Sigmoid colon (tissue), 7 donors: ENCODE measurements at places on chromosomes 3 and 15. TPM values are rescaled to one million over a fixed set of nuclear protein-coding genes. Genes with fewer than 3 reads are reported as not detected.
A peak's percentile ranks its signal among the peaks of the same experiment; 100 is the strongest.

The ADAMTS7 gene
- 8.3 TPM for total RNA-seq

The TM4SF4 gene
- total RNA-seq, result 17.1 TPM

GRCh38 chr15:34760909-34761308 is 6.1 kb upstream of the GJD2 start:
- H3K4me3 ChIP-seq, result no peak overlapping the region
- no peak overlapping the region for H3K27ac ChIP-seq
- H3K27me3 ChIP-seq, result peaks cover 7% of the 10 kb centered on the region
- H3K4me1 ChIP-seq, result no peaks in the 10 kb centered on the region
- H3K36me3 ChIP-seq, result no peaks in the 10 kb centered on the region

DNA sequence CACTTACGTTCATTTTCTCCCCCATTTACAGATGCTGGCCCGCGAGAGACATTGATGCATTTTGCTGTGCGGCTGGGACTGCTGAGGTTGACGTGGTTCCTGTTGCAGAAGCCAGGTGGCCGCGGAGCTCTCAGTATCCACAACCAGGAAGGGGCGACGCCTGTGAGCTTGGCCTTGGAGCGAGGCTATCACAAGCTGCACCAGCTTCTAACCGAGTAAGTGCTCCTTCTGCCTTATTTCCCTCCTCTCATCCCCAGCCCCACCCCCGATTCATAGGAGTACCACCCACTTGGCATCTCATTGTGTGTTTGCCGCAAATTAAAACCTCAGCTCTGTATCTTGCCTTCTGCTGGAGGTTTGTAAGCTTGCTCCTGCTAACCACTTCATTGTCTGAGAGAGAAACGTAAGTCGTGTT is 163.3 kb downstream of the AKAP13 start:
- peak overlapping the region; percentile 7 for H3K4me3 ChIP-seq
- peaks cover 56% of the 10 kb centered on the region for H3K4me1 ChIP-seq
- no peaks in the 10 kb centered on the region for H3K36me3 ChIP-seq
- peak; percentile 88 for DNase-seq
- H3K27ac ChIP-seq, result peak overlapping the region; percentile 62

GRCh38 chr15:58749532-58750337 is at the start of gene ADAM10:
Gene ADAM10, minus strand, starts transcription at chr15:58749707. Its CDS starts 173 bp downstream, at chr15:58749534.
- H3K4me1 ChIP-seq, result peaks cover 27% of the 10 kb centered on the region
- peak within 1 kb of the TSS; percentile 98 for H3K27ac ChIP-seq
- H3K27me3 ChIP-seq, result no peaks in the 10 kb centered on the region
- H3K4me3 ChIP-seq, result peak within 1 kb of the TSS; percentile 96

- H3K36me3 ChIP-seq, result no peaks in the 10 kb centered on the region
- no peaks in the 10 kb centered on the region for H3K4me1 ChIP-seq
- no peaks in the 10 kb centered on the region for H3K27me3 ChIP-seq
- no peak for DNase-seq
- H3K4me3 ChIP-seq, result no peak overlapping the region
These were observed 8.4 kb downstream of the SEMA5B start for GRCh38 chr3:123019161-123019560.

- no peaks in the 10 kb centered on the region for H3K36me3 ChIP-seq
- H3K27ac ChIP-seq, result no peak overlapping the region
- H3K27me3 ChIP-seq, result no peaks in the 10 kb centered on the region
- no peak overlapping the region for H3K4me3 ChIP-seq
- H3K4me1 ChIP-seq, result no peaks in the 10 kb centered on the region
These were observed 6.7 kb downstream of the OTOL1 start for GRCh38 chr3:161503271-161503670.

DNA sequence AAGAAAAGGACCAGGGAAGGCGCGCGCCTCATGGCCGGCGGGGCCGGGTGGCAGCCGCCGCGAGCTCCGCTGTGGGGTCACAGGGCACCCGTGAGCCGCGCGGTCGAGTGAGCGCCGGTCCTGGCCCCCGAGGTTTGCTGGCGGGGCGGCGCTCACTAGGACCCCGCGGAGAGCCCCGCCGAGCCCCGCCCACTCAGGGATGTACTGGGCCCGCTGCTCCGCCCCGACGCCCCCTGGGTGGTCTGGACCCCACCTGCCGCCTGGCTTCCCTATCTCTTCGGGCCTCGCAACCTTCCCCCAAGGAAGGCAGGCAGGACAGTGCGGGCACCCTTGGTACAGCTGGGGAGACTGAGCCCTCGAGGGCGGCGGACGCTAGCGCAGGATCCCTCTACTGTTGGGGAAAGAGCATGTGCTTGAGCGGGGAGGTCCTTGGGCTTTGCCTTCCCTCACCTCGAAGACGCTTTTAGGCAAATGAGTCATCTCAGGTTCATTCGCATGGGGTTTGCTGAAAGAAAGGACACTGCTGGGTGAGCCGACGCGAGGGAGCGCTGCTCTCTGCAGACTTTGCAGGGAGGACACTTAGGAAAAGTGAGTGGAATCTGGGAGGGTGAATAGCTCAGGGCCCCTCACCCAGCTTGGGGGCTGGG is at the start of gene CHRNB4:
Gene CHRNB4 (minus strand): TSS at position 109 of the 647 bp plus-strand sequence. CDS start 77 bp downstream, at position 32.
- H3K27me3 ChIP-seq, result no peaks in the 10 kb centered on the region
- peak within 1 kb of the TSS; percentile 48 for H3K4me3 ChIP-seq
- H3K27ac ChIP-seq, result no peak within 1 kb of the TSS
- no peak for DNase-seq
- peaks cover 15% of the 10 kb centered on the region for H3K4me1 ChIP-seq
